ENCODE measurements at places on chromosomes 1 and 21.

GRCh38 chr1:63833363-63834119 is 59.7 kb downstream of the ROR1 start:
- no peak for DNase-seq

DNA sequence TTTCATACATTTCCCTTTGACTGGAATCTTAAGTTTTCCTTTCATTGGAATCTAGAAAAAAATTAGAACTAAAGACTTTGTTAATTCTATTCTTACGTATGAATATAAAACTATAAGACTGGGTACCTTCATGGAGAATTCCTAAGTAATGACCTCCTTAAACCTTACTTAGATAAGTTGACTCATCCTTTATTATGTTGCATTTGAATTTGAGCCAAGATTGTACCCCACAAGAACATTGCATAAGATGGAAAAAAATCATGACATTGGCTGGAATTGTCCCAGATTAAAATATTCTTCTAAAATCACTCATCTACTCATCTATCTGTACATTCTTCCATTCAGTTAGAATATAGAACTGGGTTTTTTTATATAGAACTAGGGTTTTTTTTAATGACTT is 137.4 kb downstream of the C1orf21 start:
- no peak for DNase-seq

DNA sequence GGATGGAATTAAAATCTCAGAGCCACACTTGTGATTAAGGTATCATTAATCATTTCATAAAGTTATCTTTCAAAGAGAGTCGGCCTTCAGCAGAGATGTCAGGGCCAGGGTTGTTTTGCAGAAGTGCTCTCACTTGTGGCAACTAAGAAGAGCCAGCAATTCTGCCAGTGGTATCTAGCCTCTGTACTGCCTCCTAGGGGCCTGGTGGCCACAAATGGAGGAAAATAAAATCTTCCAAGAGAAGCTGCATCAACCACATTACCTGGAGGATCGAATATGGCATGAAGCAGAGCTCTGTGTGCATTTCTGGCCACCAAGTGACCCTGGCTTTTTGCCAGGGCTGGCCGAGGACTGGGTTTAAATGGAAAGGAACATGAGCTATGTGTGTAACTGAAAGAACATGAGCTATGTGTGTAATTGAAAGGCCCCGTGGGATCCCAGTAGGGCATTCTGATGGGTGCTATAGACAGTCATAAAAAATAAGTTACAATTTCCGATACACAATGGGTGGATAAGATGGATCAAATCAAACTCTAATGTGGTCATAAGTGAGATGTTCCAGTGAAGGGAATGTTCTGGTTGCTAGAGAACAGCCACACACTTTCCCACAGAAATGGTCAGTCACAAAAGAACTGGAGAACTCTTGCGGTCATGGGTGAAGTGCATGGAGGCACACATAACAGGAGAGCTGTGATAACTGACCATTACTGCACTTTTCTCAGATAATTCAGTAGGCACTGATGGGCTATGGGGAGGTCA is 335.8 kb downstream of the CAMTA1 start:
- DNase-seq: no peak

- DNase-seq: no peak
These were observed 167.7 kb upstream of the PTGFR start for GRCh38 chr1:78322928-78323680.

- DNase-seq: no peak
These were observed 108.9 kb upstream of the GJB5 start for GRCh38 chr1:34645919-34646318.

GRCh38 chr21:17783481-17784179 is 35.5 kb downstream of the C21orf91 start:
- DNase-seq: no peak

DNA sequence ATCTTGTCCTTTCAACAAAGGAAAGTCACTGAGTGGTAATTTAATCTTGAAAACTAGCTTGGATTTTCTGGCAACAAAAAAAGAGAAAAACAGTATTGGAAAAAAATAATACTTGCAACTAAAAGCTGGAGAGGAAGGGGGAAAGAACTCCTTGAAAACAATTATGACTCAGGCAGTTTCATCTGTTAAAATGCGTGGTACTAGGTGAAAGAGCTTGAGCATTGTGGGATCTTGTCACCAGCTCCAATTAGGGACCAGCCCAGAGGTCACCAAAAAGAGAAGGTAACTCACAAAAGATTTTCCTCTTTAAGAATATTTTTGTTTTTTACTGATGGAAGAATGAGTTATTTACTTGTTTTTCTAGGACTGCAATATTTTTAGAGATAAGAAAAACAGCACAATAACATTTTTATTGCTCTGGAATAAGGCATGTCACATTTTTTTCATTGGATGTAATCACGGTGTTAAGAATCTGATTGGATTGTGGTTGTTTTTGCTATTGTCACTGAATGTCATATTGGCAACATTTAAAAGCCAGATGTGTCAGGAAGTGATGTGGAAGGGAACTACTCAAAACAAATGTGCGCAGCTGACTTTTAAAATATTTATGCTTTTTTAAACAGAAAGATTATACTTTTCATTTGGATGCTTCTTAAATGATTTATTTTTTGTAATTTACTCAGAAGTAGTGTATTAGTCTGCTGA is 78.5 kb upstream of the ADAMTS5 start:
- no peak for DNase-seq

DNA sequence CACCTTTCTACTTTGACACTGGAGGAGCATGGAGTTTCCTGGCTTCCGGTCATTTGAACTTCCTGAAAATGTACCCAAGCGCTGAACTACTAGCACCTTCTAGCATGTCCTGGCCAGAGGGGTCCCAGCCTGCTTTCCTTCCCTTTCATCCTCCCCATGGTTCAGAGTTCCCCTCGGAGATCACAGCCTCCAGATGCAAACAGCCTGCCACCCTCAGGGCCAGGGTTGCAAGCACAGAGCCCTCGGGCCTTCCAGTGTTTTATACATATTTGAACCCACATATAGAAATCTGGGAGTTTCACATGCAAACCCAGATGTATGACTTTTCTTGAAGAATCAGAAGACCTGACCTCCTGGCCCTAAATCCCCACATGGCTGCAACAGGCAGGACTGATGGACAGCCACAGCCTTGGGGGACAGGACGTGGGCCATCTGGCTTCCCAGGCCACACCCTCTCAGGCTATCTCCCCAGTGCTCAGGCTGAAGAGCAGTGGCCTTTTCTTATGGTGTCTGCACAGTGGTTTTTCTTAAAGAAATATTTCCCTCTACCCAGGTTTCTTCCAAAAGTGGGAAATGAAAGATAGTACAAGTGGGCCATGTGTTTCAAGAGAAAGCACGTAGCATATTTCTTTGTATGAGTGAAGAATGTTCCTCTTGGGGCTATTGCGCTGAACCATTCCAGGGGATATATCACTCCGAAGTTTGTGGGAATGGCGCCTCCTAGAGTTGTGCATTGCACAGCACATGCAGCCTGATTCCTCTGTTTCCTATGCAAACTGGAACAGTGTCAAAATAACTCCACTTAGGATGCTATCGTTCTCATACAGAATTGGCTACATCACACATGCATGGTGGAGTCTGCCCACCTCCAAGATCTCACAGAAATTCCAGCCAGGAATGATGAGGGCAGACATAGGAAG is 232.0 kb upstream of the VAMP3 start:
- DNase-seq: no peak

DNA sequence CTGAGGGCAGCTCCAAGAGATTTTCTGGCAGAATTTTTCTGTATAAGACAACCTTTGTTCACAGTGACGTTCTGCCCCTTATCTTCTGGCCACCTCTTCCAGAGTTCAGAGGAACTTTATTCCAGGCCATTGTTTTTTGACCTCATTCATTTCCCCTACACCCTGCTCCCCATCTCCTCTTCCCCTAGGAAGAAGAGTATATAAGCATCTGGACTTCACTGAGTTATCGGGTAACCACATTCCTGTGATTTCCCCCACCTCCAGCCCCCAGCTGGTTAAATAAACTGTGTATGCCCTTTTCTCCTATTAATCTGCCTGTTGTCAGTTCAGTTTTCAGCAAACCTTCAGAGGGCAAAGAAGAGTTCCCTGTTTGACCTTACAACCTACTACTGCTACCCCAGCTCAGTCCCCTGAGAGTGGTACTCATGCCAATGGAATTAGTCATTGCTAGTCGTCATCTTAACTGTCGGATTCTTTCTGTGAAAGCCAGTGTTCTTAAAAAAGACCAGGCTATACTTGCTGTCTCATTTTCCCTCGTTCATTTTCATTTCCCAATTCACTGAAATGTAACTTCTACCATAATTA is 14.3 kb upstream of the ALG14 start:
- DNase-seq: no peak

DNA sequence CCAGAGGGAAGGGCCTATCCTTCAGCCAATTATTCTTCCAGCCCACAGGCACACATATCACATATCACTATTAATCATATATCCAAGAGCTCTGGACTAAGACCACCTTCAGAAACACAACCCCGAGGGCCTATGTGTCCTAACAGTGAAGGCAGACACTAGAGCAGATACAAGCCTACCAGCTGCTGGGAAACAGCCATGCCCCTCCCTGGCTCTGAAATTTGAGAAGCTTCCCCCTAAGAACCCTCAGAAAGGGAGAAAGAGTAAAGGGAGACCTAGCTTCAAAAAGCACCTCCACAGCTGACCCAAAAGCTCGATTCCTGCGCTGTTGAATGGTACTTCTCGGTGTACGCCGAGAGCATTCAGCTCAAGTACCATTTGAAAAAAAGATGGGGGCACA is 17.4 kb downstream of the CNN3 start:
- DNase-seq: no peak

- DNase-seq: no peak
These were observed 548 bp upstream of the CDC20 start for GRCh38 chr1:43358121-43358745.

DNA sequence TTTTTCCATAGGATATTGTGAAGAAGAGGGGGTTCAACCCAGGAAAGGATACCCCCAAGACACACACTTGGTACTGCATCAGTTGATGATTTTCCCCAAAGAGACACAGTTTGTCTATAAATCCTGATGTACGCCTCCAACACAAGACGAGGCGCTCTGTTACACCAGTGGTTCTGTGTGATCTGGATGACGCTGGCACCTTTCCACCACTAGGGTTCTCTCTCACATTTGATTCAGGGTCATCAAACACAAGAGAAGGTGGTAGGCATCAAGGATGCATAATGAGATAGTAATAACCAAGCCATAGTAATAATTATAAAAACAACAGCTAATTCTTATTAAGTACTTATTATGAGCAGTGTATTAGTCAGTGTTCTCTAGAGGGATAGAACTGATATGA is 508.8 kb upstream of the ZP4 start:
- no peak for DNase-seq

- DNase-seq: no peak
These were observed 12.9 kb downstream of the KIAA2013 start for GRCh38 chr1:11913291-11913690.

GRCh38 chr21:42469272-42469671 is 26.8 kb downstream of the RSPH1 start:
- DNase-seq: no peak

DNA sequence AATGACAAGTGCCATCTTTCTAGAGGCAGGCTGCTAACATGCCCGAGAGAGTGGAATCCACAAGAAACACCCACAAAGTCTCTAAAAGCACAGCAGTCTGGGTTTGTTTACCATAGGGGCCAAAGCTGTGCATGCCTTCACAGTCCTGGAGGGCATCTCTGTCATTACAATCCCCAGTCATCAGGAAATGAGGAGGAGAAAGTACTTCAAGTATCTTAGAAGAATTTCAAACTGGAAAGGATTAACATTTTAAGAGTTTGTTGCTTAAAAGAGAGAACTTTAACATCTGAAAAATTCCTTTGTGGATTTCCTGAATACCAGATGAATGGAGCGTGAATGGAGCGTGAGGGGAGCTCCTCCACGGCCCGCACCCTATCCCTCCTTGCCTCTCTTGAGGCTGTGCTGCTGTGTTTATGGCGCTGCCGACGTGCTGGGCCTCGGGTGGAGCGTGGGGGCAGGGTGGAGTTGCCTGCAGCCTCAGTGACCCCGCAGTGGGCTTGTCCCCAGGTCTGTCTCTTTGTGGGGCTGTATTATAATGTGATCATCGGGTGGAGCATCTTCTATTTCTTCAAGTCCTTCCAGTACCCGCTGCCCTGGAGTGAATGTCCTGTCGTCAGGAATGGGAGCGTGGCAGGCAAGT is 23.3 kb downstream of the SLC6A17 start:
- no peak for DNase-seq

DNA sequence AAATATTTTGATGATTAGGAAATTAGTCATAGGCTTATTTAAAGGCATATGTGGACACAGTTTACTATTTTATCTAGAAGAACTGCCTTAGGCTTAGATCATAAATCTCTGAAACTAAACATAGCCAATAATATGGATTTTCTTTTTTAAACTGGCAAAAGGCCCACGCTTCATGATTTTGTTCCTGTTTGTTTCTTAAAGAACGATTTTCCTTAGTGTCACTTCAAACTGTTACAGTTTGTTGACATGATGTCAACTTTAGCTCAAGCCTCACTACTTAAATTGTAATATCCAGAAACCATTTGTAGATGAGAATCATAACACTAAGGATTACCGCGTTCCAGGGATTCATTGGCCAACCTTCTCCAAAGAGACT is 322.6 kb downstream of the HHIPL2 start:
- no peak for DNase-seq

DNA sequence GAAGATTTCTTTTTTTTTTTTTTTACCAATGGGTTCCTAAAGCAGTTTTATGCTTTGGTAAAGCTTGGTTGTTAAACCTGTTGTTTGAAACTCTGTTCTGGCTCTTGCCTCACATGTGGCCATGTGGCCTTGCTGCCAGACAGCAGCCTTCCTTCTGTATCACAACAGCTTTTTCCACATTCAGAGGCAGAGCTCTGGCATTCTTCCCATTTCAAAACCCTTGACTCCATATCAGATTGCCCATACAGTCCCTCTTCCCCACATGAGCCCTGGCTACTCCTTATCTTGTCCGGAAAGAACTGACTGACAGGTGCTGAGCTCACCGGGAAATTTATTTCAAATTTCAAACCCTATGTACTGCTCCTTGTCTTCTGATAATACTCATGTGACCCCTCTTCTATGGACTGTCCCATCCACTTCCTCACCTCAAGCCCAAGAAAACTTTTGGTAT is 38.5 kb upstream of the LAX1 start:
- no peak for DNase-seq

DNA sequence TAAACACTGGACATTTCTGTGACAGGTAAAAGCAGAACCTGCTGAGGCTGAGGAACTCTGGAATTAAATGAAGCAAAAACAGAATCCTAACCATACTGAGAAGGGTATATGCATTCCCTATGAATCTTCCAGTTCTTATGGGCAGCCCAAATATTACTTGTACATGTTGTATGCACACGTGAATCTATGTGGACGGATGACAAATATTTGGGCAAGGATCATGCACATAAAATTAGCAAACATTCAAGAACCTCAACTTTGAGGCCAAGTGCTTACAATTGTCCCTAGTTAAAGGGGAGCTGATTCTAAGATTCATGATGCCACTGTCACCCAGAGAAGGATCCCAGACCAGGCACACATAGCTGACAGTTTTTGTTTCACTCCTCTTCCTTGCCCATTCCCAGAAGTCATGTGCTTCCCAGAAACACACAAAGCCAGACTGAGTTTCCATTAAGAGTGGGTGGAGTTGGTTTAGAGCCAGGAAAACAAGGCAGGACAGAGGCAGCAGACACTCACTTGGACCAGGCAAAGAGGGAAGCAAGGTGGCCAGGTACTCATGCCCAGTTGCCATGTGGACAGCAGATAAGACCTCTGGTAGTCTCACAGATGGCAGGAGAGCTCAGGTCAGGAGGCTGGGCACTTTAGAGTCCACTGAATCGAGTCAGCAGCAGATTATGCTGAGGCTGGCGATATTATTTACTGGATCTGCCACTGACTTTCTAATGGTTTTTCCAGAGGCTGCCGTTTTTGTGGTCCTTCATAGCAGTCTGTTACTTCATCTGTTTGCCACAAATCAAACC is 25.6 kb downstream of the AK2 start:
- DNase-seq: no peak
